ENCODE measurements at places on chromosomes 11 and 22.

GRCh38 chr22:46393873-46394272 lies 58.4 kb downstream of the TRMU start:
- no peak for DNase-seq

- no peak for DNase-seq
Observed at GRCh38 chr22:26489447-26490036, 5.9 kb downstream of the SRRD start.

- no peak for DNase-seq
Observed at GRCh38 chr11:41133023-41133422, 326.4 kb downstream of the LRRC4C start.

DNA sequence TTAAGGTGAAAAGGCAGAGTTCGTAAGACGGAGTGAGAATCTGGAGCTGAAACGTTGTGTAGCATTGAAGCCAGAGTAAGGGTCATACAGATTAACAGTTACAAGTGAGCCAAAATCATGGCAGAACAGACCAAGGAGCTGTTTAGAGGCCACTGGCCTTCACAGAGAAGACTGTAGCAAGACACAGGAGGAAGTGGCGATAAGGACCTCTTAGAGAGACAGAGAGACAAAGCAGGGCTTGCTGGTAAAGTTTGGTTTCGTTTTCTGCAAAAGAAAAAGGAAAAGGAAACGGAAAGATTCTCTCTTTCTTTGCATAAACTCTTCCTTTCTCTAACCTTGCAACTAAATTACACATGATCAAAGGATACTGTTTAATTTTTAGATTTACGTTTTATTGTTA lies 83.0 kb downstream of the AASDHPPT start:
- DNase-seq = no peak

DNA sequence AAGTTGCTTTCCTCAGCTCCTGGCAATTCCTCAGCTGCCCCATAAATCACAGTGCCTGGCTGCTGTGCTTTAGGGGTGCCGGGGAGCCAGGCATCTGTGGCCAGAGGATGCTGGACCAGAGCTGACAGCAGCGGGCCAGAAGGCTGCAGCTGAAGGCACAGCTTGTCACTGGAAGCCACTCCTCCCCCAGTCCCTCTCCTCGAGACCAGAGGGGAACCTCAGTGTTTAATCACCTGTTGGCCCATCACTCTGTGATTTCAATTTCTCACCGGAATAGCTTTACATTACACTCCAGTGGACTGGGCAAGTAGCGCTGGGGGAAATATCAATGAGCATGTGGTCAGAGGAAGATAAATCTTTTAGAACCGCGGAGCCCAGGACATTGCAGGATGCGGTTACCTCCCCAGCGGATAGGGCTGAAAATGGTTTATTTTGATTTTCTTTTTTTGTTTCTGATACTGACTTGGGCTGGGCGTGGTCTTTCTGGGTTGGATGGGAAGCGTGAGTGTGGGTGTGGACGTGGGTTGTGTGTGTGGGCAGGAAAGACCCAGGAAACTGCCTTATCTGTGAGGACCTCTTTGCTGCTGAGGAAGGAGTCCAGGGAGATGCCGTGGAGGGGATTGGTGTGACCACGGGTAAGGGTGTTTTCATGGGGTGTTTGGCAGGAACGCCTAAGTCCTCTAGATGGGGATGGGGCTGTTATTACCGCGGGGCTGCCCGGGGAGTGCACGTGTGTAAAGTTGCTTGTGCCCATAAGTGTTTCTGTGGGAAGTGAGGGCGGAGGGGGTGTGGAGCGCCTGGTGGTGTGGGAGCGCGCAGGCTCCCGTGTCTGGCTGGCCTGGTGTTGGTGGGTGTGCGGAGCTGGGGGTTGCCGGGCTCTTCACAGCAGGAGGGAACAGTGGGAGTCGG lies 4.0 kb downstream of the DAGLA start:
- DNase-seq = no peak

DNA sequence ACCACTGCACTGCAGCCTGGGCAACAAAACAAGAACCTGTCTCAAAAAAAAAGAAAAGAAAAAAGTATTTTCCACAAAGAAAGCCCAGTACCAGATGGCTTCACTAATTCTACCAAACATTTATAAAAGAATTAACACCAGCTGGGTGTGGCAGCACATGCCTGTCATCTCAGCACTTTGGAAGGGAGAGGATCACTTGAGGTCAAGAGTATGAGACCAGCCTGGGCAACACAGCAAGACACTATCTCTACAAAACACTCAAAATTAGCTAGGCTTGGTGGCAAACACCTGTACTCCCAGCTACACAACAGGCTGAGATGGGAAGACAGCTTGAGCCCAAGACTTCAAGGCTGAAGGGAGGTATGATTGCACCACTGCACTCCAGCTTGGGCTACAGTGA lies 20.1 kb downstream of the RSF1 start:
- no peak for DNase-seq

DNA sequence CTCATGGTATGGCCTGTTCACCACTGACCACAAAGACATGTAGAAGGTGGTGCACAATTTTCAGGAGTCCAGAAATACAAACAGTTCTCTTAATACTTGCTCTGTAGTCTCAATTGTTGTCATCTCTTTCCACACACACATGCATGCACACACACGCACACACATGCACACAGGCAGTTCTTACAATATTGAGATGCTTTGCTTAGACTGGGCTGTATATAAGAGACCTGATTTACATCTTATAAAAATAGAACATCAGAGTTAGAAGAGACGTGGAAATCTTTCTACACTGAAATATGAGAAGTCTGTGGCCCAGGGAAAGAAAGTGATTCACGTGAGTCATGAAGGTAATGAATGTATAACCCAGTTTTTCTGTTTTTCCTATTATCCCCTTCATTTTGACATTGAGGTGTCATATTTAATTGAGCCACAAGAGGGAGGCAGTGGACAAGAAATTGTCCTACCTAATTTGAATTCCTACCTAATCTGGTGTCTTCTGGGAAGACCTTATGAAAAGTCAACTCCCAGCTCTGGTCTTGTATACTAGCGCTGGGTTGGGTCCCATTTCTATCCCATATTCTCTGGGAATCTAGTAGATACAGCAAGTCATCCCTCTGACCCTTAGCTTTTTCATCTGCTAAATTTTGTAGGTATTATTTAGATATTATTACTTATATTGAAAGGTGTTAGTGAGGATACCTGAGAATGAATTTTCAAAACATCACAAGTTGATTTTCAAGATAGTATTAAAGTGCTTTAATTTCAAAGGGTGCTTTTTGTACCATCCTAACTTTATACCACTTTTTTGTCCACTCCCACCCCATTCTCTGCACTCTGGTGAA lies 14.9 kb upstream of the MS4A4A start:
- peak; percentile 46 for DNase-seq

DNA sequence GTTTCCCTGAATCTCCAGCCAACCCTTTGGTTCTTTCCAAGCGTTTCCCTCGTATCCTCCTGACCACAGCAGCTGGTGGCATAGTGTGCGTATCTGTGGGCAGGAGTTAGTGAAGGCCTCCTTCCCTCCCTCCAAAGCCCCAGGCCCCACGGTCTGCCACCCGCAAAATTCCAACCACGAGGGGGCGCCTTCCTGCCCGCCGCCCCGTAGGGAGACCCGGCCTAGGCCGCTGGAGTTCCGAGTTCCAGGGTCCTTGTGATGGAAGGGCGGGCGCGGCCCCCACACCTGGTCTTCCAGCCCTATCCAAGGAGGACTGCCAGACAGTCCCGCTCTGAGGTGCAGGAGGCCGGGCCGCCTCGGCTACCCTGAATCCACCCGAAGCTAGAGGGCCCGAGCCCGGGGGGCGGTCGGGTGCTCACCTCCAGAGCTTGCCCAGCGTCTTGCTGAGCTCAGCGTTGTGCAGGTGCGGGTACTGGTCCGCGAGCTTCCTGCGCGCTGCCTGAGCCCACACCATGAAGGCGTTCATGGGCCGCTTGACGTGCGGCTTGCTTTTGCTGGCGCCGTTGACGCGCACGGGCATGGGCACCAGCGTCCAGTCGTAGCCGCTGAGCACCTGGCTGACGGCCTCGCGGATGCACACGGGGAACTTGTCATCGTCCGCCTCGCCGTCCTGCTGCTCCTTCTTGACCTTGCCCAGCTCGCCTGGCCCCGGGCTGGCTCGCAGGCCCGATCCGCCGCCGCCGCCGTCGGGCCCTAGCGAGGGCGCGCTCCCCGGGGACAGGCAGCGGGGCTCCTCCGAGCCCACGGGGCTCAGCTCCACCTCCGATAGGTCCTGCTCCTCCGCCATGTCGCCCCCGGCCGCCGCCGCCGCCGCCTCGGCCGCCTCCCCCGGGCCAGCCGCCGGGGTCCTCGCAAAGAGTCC lies 1.2 kb downstream of the SOX10 start:
- DNase-seq = no peak

GRCh38 chr11:35105319-35106079 lies 33.5 kb upstream of the CD44 start:
- no peak for DNase-seq

DNA sequence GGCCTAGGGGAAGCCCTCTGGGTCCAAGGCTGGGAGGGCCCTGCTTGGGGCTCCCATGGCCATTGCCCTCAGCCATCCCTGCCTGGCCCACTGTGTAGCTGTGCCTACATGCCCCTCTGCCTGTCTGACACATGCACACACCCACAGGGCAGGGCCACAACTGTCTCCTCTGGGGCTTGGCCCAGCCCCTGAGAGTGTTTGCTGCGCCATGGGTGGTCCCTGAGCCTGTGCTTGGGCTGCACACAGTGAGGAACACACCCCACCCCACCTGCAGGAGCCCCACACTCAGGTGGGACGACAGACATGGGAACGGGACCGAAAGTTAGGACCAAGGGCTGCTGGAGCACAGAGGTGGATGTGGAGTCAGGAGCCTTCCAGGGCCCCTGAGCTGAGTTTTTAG lies 489.5 kb downstream of the TBC1D22A start:
- no peak for DNase-seq

GRCh38 chr22:23394525-23395326 lies 185.4 kb downstream of the IGLL1 start:
- no peak for DNase-seq

DNA sequence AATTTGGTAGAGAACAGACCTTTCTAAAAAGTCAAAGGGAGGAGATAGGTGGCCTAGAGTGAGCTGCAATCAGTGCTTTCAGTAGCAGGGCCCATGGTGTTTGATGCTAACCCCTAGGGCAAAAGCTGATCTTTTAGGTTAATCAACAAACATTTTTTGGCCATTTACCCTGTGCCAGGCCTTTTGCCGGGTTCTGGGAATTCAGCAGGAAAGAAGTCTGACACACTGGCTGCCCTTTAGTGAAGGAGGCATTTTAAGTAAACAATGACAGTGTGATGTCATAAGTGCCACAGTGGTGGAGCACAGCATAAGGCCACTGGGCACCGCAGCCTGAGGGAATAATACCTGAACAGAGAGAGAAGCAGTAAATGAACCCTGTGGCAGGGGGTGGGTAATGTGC lies 29.0 kb downstream of the C22orf31 start:
- DNase-seq = no peak

GRCh38 chr11:102757823-102758549 lies 22.4 kb downstream of the MMP10 start:
- no peak for DNase-seq

GRCh38 chr11:35357923-35358322 lies 61.4 kb downstream of the SLC1A2 start:
- no peak for DNase-seq

DNA sequence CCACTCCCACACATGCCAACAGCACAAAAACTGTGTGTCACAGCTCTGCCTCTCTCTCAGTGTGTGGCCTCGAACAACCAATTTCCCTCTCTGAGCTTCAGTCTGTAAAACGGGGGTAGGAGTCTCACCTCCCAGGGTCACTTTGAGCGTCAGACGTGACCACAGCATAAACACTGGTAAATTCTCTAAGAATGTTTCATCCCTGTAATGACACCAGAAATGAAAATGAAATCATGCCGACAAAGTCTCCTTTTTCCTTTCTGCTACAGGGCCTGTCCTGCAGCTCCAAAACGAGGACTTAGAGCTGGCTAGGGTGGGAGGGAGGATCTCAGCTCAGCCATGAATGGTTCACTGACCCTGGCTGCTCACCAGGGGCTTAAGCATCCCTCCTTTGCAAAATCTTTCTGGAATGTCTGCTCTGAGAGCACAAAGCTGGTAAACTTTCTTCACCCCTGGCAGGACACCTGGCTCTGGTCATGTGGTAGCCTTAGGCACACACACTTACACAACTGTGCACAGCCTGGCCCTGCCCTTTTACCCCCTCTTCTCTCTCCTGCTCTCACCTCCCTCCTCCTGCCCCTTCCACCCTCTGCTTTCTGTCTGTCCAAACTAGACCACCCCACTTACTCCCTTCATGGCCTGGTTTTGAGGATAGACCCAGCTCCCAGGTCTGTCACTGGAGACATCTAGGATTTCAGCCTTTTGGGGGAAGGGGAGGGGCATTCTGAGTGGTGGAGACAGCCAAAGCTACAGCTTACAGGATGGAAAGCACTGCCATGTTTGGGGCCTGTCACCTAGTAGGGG lies 12.3 kb upstream of the TSKU start:
- DNase-seq = peak; percentile 10

DNA sequence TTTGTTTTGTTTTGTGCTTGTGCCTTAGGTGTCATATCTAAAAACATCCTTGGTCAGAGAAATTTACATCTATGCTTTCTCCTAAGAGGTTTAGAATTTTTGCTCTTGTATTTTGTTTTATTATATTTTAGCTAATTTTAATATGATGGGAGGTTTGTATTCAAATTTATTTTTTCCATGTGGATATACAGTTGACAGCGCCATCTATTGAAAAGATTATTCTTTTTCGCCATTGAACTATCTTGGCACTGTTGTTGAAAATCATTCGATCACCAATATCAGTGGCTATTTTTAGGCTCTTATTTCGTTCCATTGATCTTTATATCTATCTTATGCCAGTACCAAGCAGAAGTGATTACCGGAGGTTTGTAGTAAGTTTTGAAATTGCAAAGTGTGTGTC lies 510.3 kb downstream of the BRD1 start:
- no peak for DNase-seq

GRCh38 chr11:9069862-9070470 lies 21.4 kb downstream of the SCUBE2 start:
- DNase-seq = no peak

GRCh38 chr11:31882951-31883392 lies 71.8 kb upstream of the PAX6 start:
- DNase-seq = no peak

DNA sequence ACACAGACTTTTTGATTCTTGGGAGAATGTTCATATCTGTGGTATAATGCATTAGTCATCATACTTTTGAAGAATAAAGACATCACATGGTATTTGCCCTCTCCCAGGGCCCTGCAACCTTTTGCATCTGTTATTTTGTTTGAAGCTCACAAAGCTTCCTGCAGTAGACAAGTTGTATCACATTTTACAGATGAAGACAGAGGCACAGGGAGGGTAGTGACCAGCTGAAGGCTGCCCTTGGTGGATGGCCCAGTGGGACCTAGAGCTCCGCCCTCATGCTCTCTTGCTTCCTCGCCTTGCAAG lies 66.4 kb downstream of the UBASH3B start:
- DNase-seq = no peak

GRCh38 chr11:1839924-1840779 lies 1.4 kb downstream of the TNNI2 start:
- DNase-seq = no peak

DNA sequence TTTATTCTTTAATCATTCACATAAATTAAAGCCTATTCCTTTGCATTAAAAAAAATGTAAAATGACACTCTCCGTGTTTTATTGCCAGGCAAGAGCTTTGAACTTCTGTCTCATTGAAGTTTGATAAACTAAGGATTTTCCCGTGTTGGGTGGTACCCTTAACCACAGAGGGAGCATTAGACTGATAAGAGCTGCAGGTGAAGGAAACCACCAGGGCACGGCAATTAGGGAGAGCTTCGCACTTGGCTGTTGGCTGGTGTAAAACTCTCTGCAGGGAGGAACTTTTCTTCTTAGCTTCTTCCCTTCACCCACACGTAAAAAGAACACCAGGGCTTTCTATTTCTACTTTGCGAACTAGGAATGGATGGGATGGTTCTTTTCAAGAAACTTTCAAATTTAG lies 47.0 kb downstream of the CSTPP1 start:
- no peak for DNase-seq

GRCh38 chr11:1201395-1202153 lies 21.3 kb upstream of the MUC5B start:
- no peak for DNase-seq

Data from NCI-H82 (cell line).